ENCODE measurements at places on chromosomes 1 and 21. TPM values are rescaled to one million over a fixed set of nuclear protein-coding genes. Genes with fewer than 3 reads are reported as not detected.

DNA sequence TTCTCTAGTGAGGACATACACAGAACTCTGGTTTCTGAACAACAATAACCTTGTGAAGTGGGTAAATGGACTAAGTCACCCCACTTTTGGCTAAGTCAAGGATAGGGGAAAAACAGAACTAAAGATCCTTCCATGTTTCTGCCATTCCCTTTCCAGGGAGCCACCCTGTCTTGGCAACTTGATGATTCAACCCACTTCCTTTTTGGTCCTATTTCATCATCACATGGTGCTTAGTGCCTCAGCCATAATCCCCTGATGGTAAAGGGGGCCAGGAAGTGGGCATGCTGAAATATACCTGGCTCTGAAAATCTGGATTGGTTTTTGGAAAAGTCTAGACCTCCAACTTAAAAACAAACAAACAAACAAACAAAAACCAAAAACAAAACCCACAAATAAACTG, 206.4 kb upstream of the FOXD3 start:
- no peak for DNase-seq

DNA sequence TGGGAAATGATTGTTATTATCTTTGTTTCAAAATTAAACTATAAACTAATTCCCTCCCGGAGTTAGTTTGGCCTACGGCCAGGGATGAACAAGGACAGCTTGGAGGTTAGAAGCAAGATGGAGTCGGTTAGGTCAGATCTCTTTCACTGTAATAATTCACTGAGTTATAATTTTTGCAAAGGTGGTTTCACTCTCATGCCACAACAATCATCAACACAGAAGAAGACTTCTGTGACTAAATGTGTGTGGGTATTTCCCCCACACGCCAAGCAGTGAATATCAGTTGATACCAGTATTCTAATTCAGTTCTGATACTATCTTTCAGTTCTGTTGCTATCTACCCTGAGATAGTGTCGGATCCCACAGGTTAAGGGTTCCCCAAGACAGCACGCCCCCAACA, 215.1 kb downstream of the S1PR1 start:
- DNase-seq: no peak

- DNase-seq: no peak
Measured at GRCh38 chr1:178048426-178048825, 45.5 kb upstream of the RASAL2 start.

- no peak for DNase-seq
Measured at GRCh38 chr1:164787834-164788231, 228.8 kb downstream of the PBX1 start.

COL11A1 gene
- 133 TPM for total RNA-seq

COL24A1 gene
- 2.7 TPM for total RNA-seq
